ENCODE measurements at places on chromosomes 5 and 9.

GRCh38 chr9:131987232-131987631 is 92.4 kb downstream of the MED27 start:
- no peak for DNase-seq

DNA sequence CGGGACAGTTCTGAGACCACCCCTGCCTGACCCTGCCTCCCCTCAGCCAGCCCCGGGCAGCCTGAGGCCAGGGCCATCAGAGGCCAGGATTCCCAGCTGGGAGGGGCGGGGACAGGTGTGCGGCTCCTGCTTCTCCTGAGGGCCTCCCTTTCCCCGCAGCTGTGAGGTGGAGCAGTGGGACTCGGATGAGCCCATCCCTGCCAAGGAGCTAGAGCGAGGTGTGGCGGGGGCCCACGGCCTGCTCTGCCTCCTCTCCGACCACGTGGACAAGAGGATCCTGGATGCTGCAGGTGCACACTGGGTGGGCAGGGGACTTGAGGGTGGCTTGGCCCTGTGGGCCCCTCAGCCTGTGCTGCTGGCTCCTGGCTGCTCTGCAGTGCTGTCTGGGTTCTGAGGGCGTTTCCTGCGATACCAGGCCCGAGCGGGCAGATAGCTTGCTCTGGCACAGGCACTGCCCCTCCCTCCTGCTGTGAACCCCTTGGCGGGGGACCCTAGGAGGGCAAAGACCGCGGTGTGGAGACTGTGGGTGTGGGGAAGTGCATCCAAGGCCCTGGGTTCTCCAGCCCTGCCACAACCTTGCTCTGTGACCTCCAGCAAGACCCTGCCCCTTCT is 2.3 kb downstream of the GRHPR start:
- no peak for DNase-seq

DNA sequence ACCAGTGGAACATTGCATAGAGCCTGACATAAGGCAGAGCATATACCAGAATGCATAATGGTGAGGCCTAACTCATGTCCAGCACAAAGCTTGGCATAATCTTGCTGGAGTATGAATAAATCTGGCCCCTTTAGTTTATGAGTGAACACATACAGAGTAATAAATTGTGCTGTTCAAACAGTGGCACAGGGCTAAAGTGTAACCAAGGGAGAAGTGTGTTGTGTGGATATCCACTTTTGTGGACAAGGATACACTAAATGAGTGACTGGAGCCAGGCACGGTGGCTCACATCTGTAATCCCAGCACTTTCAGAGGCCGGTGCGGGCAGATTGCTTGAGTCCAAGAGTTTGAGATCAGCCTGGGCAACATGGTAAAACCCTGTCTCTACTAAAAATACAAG is 29.4 kb upstream of the JMY start:
- DNase-seq = no peak

- no peak for DNase-seq
These were observed 114.4 kb upstream of the LIFR start for GRCh38 chr5:38670878-38671277.

DNA sequence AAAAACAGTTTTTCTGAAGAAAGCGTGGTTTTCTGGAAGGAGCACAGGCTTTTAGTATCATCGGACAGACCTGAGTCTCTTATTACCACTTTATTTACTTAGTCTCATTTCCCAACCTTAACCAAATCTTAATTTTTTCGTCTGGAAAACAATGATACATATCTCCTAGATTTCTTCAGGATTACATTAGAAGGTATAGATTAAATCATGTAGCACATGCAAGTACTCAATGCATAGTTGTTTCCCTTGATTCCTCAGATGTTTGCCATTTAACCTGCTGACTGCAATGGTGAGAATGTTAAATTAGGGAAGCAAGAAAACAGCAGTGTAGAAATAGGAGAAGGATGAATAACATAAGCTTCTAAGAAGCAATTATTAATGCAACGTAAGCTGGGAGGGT is 289.4 kb downstream of the PDE4D start:
- no peak for DNase-seq

GRCh38 chr9:128151309-128152132 is 2.3 kb downstream of the LCN2 start:
- DNase-seq = no peak

DNA sequence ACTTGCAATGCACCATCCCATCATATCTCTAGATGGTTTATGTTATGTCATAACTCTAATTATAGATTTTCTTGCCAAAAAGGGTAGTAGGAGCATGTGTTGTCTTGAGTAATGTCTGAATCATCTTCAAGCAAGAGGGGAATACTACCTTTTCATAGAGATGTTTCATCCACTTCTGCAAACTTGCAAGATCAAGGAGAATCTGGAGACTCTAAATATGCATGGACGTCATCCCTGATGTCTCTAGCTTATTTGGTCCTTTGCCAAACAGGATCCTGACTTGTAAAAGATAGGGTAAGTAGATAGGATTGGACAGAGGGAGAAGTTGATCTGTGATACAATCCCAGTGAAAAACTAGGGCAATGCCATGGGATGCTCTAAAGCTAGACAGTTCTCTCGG is 246.5 kb downstream of the DMRTA1 start:
- no peak for DNase-seq

DNA sequence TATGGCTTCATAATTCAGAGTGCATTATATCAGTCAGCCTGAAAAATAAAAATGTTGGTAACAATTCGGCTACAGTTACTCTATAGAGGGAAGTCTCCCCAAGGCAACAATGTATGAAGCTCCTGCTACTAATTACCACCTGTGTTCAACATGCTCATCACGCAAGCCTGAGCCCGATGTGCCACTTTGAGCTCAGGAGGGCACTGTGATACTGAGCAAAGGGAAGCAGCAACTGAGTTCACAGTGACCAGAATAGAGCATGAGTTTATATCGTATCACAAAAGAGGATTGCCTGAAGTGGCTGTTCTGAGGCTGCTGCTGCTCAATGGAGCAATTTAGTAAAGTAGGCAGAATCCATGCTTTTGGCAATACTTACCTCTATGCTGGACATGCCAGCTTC is 202.0 kb upstream of the HAPLN1 start:
- DNase-seq = no peak

DNA sequence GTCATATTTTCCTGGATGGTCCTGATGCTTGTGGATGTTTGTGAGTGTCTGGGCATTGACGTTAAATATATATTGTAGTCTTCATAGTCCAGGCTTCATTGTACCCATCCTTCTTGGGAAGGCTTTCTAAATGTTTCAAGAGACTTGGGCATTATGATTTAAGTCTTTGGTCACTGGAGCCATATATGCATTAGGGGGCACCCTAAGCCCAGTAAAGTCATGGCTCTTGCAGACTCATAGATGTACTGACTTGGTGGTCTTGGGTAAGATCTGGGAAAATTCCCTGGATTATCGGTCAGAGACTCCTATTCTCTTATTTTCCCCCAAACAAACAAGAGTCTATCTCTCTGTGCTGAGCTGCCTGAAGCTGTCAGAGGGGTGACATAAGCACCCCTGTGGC is 271.1 kb downstream of the TRIM36 start:
- no peak for DNase-seq

GRCh38 chr9:354453-354852 is 139.8 kb downstream of the DOCK8 start:
- DNase-seq = no peak

- no peak for DNase-seq
These were observed 28.7 kb downstream of the SMIM32 start for GRCh38 chr5:136164226-136164625.

DNA sequence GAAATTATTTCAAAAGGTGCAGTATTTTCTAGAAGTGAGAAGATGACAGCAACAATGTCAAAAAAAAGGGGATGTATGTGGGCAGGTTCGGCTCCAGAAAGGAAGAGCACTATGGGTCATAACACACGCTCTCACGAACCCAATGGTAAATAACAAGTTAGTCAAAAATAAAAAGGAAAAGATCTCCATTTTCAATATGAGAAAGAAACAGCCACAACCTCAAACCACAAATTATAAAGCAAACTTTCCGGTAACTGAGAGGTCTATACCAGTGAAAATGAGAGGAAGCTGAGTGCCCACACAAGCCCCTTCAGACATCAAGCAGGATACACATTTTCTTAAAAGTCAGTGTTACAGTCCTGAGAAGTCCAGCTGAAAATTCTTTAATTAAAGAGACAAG is 398.5 kb upstream of the RPS23 start:
- DNase-seq = no peak

GRCh38 chr5:142984011-142984410 is 213.8 kb downstream of the ARHGAP26 start:
- DNase-seq = no peak

- DNase-seq = no peak
These were observed 7.7 kb upstream of the EXOC3 start for GRCh38 chr5:435156-435790.

DNA sequence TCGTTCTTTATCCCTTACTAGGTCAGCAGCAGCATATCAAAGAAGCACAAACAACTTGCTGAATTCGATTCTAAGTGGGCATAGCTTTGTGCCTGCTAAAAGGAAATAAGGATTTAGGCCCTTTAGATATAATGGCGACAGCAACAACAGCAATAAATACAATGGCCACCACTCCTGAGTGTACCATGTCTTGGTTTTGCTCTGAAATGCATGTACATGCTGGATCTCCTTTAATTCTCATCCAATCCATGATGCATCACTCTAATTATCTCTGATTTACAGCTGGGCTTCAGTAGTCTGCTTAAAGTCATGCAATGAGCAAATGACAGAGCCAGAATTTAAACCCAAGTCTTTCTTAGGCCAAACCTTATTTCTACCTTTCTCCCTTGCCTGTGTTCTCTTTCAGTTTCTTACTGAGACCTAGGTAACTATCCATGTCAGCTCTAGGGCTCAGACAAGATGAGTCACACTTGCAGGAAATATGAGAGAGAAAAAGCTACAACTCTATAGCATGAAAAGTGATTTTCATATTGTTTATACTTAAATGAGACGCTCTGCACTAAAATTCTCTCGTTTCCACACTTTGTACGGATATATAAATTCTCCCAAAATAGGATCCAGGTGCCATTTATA is 111.8 kb downstream of the HMHB1 start:
- no peak for DNase-seq

DNA sequence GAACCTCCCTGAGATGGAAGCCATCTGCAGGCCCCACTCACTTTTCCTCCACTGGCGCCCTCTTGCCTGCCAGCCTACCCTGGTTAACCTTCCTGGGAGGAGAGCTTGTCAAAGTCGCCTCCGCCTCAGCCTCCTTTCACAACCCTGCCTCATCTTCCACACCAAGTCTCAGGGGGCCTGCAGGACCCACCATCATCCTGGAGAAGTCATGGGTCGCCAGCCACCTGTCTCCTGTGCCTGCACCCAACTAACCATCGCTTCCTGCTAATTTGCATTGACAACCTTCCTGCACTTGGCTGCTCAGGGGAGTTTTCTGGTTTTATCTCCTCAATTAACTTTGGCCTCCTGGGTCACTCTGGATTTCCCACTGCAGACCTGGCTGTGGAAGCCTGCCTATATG is 52.8 kb upstream of the GRHPR start:
- DNase-seq = no peak

GRCh38 chr5:119347574-119347973 is 8.2 kb upstream of the TNFAIP8 start:
- no peak for DNase-seq

DNA sequence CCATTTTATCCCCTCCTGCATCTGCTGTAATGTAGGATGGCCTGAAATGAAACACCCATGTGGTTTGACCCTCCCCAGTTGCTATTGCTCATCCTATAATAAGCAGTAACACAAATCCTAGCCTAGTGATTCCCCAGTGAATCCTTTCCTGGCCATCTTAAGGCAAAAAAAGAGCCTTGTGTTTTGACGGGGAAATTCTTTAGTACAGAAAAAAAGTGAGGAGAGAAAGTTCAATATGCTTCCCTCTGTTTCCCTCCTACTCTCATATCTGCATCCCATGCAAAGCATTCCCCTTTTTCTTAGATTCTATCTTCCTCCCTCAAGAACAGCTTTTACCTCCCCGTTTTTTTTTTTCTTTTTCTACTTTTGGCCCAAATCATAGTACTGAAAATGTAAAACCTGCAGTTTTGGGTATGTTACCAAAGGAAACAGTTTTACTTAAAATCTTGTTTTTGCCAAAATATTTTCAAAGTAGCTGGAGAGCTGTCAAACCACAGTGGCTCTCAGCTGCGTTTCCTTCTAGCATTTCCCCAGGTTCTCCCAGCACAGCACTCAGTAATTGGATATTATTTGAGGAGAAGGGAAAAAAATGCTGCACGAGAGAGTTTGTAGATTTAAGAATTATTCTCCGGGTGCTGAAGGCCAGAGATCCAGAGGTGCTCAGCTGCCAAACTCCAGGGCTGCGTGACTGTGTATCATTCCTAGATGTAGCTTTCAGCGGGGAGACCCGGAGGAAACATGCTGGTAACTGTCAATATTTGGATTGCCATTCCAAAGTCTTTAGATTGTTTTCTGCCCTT is 321.4 kb downstream of the NPR3 start:
- DNase-seq = no peak

GRCh38 chr5:14266686-14267085 is 123.5 kb downstream of the TRIO start:
- no peak for DNase-seq

GRCh38 chr5:7186818-7187217 is 209.1 kb upstream of the ADCY2 start:
- DNase-seq = no peak

DNA sequence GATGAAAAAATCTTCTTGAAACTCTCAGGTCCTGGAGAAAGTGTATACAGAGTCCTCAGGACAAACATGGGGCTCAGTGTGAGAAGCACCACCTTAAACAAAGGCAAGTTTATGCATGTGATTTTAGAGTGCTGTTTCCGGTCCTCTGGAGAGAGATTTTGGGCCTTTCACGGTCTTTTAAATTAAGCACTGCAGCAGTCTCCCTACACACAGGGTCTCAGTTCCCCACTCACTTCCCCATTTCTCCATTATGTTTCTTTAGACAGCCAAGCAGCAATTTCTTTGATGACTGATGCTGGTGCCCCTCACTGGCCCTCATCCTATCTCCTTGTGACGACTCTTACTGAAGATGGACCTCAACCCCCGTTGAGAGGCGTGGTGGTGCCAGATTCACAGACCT is 220.2 kb upstream of the CLINT1 start:
- DNase-seq = no peak

- DNase-seq = no peak
These were observed 180.6 kb downstream of the ADAMTS12 start for GRCh38 chr5:33711094-33711679.

DNA sequence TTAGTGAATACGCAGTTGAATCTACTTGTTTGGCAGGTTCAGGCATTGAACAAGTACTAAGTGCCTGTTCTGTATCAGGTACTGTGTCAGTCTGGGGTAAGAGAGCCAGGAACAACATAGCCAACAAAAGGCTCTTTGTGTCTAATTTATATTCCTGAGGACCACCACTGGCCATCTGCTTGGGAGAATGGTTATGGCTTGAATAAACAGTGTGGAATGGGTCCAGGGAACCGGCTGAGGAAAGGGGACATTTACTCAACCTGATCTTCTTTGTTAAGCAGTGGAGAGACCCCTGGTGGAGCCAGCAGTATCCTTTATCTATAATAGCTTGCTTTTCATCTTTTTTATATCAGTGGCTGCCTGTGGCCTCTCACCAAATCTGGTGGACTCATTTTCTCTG is 38.6 kb downstream of the EXOSC2 start:
- no peak for DNase-seq

Data from stimulated activated CD8-positive, alpha-beta memory T cell treated with anti-CD3 and anti-CD28 coated beads, Interleukin-2, amount 100 ng/mL, for 48 hours (primary cell).